ENCODE measurements at places on chromosomes 1 and 21. TPM values are rescaled to one million over a fixed set of nuclear protein-coding genes. Genes with fewer than 3 reads are reported as not detected.
A peak's percentile ranks its signal among the peaks of the same experiment; 100 is the strongest.

The FAM78B gene
- 0.16 TPM for total RNA-seq

GRCh38 chr1:108653431-108654105 lies 7.3 kb downstream of the HENMT1 start:
- no peak for ATAC-seq

The SYTL1 gene
- 26.0 TPM for total RNA-seq

- no peak for ATAC-seq
Measured at GRCh38 chr1:6111991-6112689, 66.5 kb downstream of the KCNAB2 start.

GRCh38 chr1:26529655-26530409 lies at the start of gene RPS6KA1:
Gene RPS6KA1, plus strand, starts transcription at chr1:26529761. Its CDS starts 160 bp downstream, at chr1:26529921.
- peak; percentile 91 for ATAC-seq

DNA sequence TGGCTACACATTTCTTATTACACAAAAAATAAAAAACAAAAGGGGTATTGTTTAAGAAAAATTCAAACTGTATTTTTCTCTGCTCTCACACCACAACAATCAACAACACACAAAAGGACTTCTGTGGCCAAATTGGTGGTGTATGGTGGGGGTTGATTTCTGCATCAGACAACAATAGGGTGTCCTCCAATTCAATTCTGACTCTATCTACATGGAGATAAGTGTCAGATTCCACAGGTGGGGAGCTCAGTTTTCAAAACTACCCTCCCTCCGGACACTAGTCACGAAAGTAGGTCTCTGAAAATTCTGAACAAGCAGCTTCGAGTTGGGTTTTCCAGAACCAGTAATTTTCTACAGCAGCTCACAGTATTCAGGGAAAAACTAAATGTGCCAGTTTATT lies 744.9 kb upstream of the NCAM2 start:
- no peak for ATAC-seq

The TNN gene
- not detected for total RNA-seq

DNA sequence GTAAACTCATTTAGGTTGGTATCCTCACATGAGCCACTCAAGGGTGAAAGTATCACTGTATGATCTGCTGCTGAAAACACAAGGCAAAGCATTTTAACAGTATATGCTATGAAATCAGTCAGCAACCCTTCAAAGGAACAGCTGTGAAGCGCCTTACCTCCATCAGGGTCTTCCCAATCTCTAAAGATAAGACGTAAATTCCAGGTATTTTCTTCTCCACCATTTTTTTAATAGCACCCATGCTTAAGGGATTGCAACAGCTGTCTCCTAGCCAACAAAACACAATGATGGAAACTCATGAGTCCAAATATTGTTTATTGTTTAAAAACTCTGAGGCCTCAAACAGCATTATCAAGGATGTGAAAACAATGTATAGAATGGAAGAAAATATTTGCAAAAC lies 4.8 kb downstream of the PPT1 start:
- no peak for ATAC-seq

GRCh38 chr1:186829686-186830587 lies 1.2 kb downstream of the PLA2G4A start:
- no peak for ATAC-seq

The FAM163A gene
- total RNA-seq = not detected

The RNU1-4 gene
- total RNA-seq = 2,371 TPM

DNA sequence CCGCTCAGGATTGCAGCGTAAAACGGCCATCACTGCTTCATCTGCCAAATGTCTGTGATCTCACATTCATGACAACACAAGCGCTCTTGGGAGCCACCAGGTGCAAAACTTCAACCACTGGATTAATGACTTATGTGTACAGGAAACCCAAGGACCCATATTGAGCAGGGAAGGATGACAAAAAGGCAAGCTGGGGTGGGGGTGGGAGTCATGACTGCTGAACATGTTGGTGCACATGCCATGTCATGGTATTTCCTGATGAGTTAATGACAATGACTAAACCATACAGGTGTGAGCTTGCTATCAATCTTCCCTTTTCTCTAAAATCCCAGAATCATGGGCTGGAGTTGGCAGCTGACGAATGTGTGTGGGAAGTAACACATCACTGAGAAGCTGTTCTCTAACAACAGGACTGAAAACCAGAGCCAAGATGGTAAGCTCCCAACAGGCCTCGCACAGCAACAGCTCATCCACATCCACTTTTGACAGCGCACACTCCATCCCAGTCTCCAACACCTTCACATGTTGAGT lies 3.1 kb upstream of the SH2D5 start:
- ATAC-seq = no peak

DNA sequence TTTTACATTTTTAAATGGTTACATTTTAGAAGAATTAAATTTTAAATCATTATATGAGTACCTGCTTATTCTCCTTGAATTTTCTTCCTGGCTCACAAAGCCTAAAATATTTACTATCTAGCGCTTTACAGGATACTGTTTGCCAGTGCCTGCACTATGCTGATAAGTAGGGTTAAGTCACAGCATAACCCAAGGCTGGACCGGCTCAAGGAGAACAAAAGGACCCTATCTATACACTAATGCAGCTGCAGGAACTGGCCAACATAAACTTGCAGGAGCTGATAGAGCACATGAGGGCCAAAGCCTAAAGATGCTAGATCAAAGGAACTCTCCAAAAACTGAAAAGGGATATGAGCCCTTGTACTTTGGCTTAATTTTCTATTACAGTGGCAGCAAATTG lies 1086.9 kb upstream of the TMPRSS15 start:
- ATAC-seq = no peak

DNA sequence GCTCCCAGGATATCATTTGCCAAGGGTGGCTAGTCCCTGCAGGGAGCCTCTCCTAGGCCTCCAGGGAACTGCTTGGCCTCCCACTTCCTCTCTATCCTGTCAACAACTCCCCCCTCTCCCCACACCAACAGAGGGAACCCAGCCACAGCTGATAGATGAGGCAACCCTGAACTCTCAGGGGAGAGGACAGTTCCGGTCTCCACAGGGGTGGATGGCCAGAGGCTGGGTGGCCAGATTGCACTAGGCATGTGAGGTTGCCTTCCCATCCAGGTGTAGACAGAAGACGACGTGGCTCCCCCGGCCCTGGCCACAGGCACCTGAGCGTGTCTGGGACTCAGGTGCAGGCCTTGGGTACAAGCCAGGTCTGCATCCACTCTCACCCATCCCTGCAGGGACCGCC lies 53.3 kb downstream of the TOR1AIP2 start:
- ATAC-seq = no peak

DNA sequence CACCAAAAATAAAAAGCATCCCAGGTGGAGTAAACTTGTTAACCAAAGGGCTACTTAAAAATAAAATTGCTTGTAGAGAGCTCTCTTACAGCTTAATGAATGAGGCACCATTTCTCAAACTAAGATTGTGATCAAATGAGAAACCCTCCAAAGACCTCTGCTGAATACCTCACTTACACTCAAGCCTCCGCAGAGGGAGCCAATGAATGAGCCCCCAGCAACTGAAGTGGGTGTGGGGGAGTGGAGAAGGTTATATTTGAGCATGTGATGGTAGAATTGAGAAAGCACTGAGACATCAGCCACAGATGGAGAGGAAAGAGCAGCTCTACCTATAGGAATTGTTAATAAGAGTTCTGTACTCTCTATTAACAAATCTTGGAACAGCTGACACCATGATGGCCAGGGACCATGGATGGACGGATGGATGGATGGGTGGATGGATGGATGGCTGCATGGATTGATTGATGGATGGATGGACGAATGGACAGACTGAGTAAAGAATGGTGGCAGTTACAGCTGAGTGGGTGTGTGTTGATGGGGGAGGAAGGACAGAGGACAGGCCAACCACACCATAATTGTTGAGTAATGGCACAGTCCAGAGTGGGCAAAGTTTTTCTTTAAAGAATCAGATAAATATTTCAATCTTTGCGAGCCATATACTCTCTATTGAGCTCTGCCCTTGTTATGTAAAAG lies 20.3 kb upstream of the TIAM1 start:
- ATAC-seq = no peak

DNA sequence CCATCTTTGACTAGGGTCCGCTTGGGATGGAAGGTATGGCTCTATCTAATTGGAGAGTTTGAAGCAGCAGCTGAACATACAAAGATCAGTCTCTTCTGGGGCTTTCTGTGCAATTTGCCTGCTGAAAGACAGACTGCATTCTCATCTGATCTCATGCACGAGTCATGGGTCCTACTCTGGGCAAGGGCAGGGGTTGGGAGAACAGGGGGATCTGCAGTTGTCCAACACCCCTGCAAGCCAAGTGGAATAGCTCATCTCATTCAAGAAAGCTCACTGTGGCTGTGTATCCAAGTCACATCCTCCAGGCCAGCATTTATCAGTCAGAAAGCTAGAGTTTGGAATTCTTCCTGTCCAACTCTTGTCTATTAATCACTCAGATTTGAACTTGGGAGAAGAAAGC lies 177.2 kb upstream of the C8B start:
- no peak for ATAC-seq

DNA sequence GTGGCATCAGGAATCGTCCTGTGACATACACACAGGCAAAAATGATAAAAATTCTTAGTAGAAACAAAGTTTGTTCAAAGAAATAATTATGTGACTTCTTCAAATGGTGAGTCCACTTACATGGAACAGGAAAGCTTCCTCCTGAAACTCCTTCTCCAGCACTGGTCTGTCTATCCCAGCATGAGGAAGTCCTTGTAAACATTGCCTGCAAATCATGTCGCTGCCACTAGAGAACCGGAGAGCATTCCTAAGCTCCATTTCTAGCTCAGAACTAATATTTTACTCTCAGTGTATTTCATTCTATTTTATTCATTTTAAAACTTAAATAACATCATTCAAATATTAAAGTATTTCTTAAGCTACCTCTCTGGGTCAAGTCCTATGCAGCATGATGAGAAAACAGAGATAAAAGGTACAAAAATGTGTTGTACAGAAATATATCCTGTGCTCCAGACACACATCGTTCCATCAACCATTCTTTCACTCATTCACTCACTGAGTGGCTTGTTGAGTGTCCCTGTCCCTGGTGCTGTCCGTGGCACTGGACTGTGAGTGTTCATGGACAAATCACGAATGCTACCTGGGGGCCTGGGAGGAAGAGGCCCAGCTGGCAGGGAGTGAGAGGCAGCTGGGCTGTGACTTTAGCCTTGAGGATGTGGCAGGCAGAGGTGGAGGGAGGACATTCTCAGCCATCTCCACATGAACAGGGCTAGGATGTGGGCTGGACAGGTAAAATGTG lies 10.0 kb downstream of the CYP4A22 start:
- no peak for ATAC-seq

DNA sequence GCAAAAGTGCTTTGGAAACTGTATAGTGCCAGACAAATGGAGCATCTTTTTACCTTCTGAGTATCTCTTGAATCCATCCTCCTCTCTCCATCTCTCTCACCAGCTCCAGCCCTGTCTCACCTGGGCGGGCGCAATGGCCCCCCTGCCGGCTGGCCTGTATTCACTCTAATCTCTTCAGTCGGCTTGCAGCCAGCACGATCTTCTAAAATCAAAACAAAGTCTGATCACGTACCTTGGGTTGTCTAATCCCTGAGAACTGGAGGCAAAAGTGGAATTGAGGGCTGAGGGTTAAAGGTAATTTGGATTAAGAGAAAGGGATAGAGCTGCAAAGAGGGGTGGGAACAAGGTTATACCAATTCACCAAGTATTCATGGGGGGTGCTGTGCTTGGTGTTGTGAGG lies 46.0 kb upstream of the LRRN2 start:
- ATAC-seq = no peak
